ENCODE measurements at places on chromosomes 3 and 15.

- DNase-seq: no peak
Observed at GRCh38 chr3:112974178-112974517, 755 bp downstream of the CD200R1 start.

GRCh38 chr3:194536871-194537637 is 50.3 kb upstream of the ATP13A3 start:
- DNase-seq: no peak

DNA sequence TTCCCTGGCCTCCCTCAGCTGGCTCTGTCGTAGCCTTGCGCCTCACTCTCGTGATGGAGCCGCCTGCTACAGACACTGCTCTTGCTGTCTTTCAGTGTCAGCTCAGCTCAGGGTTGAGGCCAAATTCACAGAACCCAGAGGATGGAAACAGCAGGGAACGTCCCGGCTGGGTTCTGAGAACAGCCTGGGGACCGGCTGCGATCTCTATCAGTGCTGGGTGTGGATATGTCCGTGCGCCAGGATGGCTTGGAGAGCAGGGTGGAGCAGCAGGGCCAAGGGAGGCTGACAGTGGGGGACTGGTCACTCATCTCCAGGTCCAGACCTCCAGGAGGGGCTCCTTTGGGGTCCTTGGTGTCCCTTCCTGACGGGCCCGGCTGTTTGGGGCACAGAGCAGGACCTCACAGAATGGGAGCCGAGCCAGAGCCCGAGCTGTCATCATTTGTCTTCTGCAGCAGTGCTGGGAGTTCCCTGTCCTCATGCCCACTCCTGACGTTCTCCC is 18.4 kb downstream of the KLF15 start:
- no peak for DNase-seq

DNA sequence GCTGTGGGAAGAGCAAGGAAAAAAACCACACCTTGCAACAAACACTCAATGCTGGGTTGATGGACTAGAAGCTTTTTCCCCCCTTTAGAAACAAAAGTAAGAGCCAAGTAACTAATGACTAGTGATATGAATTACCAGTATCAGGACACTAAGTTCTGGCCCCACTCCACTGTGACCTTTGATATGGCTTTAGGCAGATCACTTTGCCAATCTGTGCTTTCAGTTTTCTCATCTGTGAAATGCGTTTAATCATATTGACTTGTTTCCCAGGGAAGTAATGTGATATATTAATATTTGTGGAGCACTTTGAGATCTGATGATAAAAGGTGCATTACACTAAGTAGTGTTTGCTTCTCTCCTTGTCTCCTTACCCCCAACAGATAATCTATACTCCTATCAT is 319.3 kb upstream of the SATB1 start:
- no peak for DNase-seq

GRCh38 chr15:70274255-70274880 is 176.7 kb upstream of the TLE3 start:
- DNase-seq: no peak

DNA sequence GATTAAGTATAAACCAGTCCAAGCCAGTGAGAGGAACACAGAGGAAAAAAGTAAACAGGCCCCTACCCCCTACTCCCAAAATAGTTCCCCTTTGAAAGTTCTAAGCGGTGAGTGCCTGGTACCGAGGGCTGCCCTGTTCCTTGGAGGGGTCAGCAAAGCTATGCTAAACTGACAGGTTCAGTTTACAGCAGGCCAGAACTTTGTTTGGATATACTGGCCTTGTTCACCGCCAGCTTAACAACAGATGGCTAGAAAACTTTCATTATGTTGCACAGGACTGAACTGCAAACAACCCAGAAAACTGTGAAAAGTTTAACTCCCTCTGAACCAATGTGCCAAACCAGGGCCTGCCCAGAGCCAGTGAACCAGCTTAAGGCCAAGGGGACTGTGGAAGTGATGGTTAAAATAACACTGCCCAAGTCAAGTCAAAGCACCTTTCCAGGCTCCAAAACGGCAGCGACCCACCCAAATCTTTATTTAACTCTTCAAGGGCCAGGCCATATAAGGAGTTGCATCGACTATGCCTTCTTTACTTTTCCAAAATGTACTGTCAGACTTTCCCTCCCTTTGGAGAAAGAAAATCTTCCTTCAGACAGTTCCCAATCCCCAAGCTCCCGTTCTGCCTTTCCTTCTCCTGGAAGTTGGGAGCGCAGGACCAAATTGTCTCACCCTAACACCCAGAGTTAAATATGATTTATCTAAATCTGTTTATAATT is 448.0 kb downstream of the FOXP1 start:
- no peak for DNase-seq

DNA sequence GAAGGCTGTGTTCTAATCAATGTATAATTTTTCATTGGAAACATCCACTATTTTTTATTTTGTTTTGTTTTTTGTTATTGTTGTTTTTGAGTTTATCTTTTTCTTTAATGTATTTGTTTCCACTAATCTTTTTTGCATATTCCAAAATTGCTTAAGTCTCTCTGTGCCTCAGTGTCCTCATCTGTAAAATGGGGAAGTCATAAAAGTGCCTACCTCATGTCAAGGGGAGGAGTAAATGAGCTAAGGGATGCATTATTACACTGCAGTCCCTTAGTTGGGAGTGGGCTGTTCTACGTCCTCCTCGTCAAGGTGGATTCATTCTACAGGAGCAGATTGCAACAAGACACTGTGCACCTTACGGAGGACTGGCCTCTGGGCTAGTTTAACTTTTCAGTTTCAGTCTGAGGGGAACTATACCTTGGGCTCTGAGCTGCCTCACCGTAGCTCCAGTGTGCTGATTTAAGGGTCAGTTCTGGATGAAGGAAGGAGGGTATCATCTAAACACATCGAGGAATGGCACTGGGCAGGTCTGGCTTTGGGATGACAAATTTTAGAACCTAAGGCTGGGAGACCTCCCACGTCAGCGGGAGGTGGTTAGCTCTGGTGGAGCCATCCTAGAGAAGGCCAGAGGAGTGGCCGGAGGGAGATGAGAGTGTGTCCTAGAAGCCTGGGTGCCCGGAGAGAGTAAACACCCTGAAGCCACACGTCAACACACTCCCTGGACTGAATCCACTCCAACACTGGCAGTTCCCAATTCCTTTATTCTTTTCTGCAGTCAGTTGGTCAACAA is 5.1 kb upstream of the SRP14 start:
- DNase-seq: no peak

DNA sequence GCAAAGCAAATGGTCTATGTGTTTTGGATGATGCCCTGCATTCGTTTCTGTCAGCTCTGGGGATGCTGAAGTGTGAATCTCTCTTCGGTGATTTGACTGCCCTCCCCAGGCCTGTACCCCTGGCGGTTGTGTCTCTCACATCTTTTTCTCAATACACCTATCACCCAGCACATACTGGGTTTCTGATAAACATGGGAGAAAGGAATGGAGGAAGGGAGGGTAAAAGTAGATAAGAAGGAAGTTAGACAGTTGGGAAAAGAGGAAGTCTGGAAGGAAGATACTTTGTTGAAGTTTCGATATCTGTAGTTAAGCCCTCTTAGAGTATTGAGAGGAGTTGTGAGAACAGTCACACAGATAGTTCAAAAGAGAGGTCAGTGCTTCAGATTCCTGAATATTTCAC is 35.8 kb upstream of the LRTM1 start:
- peak; percentile 22 for DNase-seq

- DNase-seq: no peak
Observed at GRCh38 chr3:57154470-57155309, 10.5 kb downstream of the IL17RD start.

DNA sequence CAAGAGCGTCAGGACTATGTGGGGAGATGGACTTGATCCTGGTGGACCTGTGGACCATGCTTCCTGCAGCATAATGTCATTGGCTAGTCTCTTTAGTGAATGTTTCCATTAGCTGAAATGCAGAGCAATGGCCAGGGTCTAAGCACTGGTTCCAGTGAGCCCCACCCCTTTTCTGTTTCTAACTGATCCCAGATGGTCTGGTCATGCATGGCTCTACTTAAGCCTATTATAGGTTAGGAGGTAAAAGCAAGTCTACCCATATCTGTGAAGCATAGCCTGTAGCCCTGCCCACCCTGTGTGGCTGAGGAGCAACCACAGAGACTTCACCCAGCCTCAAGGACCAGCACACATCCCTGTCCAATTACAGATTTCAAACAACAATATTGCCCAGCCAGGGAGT is 419.2 kb downstream of the ZNF385D start:
- no peak for DNase-seq

GRCh38 chr3:70914862-70915261 is 602.4 kb upstream of the MDFIC2 start:
- DNase-seq: no peak
